ENCODE measurements at places on chromosomes 1 and 21.

DNA sequence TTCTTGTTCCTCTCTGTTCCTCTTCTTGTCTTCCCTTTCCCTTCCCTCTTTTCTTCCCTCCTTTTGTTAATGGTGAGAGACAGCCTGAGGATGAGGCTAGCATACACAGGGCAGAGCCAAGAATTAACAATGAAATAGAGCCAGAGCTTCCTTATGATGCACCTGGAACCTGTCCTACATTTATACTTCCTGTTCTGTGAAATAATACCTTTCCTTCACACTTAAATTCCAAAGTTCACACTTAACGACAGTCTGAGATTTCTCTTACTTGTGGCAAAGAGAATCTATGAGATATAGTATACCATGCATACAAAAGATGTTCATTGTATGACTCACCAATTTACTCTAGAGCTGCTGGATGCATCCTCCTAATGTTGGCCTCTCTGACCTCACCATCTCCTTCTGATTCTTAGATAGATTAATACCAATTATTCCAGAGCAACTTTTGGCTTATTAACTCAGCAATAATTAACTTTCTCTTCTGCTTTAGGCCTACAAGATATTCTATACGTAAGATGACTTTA, 30.8 kb upstream of the TSNAX start:
- DNase-seq = no peak

GRCh38 chr1:168794057-168794456, 65.1 kb upstream of the DPT start:
- DNase-seq = no peak

DNA sequence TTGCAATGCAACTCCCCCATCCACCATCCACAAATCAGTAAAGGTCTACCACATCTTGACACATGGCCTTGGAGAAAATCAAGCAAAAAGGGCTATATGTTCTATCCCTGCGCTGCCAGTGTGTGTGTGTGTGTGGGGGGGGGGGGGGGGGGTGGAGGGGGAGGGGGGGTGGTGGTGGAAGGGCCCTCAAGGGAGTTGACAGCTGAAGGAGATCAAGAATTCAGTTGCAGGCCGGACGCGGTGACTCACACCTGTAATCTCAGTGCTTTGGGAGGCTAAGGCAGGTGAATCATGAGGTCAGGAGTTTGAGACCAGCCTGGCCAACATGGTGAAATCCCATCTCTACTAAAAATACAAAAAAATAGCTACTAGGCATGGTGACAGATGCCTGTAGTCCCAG, 37.6 kb upstream of the CLIC4 start:
- no peak for DNase-seq

- DNase-seq = no peak
Measured at GRCh38 chr1:153100245-153100644, 5.9 kb upstream of the SPRR2E start.
